ENCODE measurements at places on chromosomes 13 and 19.

DNA sequence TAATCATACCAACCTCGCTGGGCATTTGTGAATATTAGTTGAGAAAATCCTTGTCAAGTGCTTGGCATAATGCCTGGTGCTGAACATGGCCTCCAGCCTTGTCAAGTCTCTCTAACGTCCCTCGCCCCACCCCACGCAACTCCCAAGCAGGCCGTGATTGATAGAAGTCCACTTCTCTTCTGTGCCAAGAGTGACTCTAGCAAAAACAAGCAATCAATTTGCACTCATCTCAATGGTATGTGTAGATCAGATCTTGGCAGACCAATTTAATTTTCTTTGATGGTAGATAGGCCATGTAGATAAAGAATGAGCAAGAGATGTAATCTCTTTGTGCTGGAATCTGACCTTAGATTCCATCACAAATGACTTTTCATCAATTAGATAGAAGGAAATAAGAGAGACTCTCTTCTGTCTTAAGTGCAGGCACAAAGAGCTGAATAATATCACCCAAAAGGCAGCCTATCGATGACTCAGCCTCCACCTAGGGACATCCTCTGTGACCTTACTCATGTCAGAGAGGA lies 31.0 kb upstream of the KATNAL1 start:
- DNase-seq = no peak

GRCh38 chr19:46911456-46911855 lies 50.7 kb downstream of the ARHGAP35 start:
- no peak for DNase-seq

GRCh38 chr13:66341635-66342377 lies 888.3 kb downstream of the PCDH9 start:
- no peak for DNase-seq

- no peak for DNase-seq
Observed at GRCh38 chr19:21519488-21519887, 14.1 kb downstream of the ZNF429 start.

- DNase-seq = peak; percentile 96
Observed at GRCh38 chr19:13905634-13906520, at the start of the genes BRME1 and CC2D1A. TSS of gene BRME1 (minus strand) at chr19:13906117. CDS start at chr19:13904892, 1,225 bp downstream. TSS of gene CC2D1A (plus strand) at chr19:13906201. CDS start at chr19:13906442, 241 bp downstream.

GRCh38 chr13:33606692-33607091 lies 211.3 kb upstream of the RFC3 start:
- no peak for DNase-seq

GRCh38 chr13:21106089-21106488 lies 44.7 kb upstream of the LATS2 start:
- DNase-seq = no peak

GRCh38 chr19:37303591-37304171 lies 67.2 kb upstream of the ZNF527 start:
- DNase-seq = no peak

GRCh38 chr19:15291548-15292021 lies 40.8 kb downstream of the BRD4 start:
- no peak for DNase-seq

DNA sequence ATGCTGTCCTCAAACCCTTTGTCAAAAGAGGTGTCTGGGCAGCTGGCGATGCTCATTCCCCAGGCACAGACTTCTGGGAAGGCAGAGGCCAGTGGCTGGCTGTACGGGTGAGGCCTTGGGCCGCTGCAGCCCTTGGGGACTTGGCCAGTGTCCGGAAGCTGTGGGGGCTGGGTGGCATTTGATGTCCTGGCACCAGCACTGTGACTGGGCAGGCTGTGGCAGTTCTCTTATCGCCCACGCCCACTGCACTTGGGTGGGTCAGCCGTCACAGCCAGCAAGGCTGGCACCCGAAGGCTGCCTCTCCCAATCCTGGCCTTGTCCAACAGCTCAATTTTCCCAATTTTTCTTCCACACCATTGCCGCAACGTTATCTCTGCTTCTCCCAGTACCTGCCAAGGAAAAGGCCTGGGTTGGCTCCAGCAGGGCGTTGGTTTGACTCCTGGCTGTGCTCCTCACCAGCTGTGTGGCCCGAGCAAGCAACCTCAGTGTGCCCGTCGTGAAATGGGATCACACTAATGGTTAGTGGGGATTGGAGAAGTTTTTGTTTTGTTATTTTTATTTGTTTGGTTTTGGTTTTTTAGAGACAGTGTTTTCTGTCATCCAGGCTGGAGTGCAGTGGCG lies 12.7 kb upstream of the SLC44A2 start:
- DNase-seq = no peak

- DNase-seq = peak; percentile 88
Observed at GRCh38 chr19:15177269-15178116, 23.3 kb downstream of the NOTCH3 start.

- no peak for DNase-seq
Observed at GRCh38 chr13:91203430-91203829, 144.1 kb upstream of the MIR17HG start.

- no peak for DNase-seq
Observed at GRCh38 chr13:75324413-75324940, 157.5 kb downstream of the TBC1D4 start.

DNA sequence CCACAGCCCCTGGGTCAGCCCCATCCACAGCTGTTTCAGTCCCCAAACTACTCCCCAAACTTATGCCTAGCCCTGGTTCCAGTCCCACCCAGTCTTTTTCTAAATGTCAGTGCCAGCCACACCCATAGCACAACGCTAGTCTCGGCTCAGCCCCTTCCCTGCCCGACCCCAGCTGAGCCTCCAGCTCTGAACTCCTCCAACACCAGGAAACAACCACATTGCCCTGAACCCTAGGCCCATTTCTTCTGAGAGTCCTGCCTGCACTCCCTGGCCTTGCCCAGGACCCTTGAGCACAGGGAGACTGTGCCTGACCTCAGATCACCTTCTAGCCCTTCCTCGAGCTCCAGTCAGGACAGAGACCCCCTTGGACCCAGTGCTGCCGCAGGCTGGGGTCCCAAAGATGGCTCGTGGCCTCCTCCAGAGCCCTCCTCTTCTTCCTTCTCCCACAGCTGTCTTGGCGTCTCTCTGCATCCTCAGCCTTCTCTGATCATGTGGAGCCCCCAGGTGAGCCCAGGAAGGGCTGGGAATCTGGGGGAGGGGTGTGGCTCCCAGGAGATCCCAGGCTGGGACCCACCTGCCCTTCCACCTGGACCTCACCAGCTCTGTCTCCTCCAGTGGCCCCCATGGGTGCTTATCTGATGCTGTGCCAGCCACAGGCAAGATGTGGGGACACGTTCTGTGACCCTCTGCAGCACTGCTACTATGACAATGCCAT lies 33.0 kb upstream of the IGFL1 start:
- DNase-seq = no peak

DNA sequence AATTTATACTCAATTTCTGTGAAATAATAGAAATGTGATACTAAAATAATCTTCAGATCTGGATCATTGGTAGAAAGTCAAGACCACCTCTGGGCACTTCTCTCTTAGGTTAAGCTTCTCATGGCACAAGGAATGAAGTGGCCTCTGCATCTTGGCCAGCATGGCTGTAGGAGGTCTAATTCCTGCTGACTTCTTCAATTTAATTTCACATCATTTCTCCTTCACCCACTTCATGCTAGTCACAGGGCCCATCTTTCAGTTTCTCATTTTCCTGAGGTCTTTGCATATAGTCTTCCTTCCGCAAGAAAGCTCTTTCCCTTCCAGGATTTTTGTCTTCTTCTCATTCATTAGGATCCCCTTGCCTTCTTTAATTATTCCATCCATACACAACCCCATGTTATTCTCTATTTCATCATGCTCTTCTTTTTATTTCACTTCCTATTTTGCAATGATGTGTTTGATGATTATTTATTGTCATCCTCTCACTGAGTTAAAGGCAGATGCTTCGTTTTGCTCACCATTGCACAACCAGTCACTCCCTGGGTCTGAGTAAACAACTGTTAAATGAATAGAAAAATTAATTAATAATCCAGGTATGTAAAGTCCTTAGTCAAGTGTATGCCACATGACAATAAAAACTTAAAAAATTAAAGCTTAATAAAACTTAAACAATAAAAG lies 397.4 kb downstream of the SPRY2 start:
- no peak for DNase-seq

Data from activated CD4-positive, CD25-positive, alpha-beta regulatory T cell treated with anti-CD3 and anti-CD28 coated beads, Interleukin-2, amount 50 U/mL, for 72 hours (primary cell).